ENCODE measurements at places on chromosomes 11 and 22. TPM values are rescaled to one million over a fixed set of nuclear protein-coding genes. Genes with fewer than 3 reads are reported as not detected.

GRCh38 chr11:100593291-100593690, 93.8 kb upstream of the ARHGAP42 start:
- no peak for DNase-seq

The KRTAP5-8 gene
- total RNA-seq: not detected

The SLC5A12 gene
- total RNA-seq: not detected

DNA sequence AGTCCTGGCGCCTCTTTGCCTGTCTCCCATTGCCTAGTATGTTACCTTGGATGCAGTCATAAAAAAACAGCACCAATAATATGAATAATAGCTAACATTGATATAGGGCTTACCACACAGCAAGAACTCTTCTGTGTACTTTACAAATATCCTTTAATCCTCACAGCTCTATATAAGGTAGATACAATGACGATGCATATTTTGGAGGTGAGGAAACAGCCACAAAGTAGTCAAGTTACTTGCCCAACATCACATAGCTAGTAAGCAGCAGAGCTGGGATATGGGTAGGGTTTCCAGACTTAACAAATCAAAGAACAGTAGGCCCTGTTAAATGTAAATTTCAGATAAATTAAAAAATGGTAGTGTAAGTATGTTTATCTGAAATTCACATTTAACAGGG, 128.8 kb downstream of the ST3GAL4 start:
- DNase-seq: no peak

DNA sequence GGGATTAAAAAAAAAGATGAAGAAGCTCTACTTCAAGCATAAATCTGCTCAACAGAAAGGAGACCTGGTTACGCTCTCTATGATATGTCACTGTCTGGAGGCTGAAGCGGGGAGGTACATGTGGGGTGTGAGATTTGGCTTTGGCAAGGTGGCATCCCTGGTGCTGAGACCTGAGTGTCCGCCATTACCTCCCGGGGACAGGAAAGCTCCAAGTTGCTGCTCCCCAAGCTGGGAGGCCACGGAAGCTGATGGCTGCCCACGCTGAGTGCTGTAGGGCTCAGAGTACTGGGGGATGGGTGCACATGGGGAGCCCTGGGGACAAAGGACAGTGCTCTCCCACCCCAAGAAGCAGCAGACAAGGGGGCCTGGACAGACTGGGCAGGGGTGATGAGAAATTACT, 167.9 kb downstream of the DSCAML1 start:
- DNase-seq: no peak

- DNase-seq: no peak
Observed at GRCh38 chr11:14082338-14082737, 119.8 kb downstream of the SPON1 start.

GRCh38 chr22:28769394-28770085, 3.0 kb upstream of the CCDC117 start:
- DNase-seq: no peak

- DNase-seq: peak; percentile 36
Observed at GRCh38 chr11:7892840-7893254, 38.2 kb downstream of the OR10A6 start.

GRCh38 chr11:62400760-62401159, 18.1 kb upstream of the SCGB1A1 start:
- peak; percentile 21 for DNase-seq

GRCh38 chr22:49156662-49157285, 670.9 kb downstream of the BRD1 start:
- no peak for DNase-seq

DNA sequence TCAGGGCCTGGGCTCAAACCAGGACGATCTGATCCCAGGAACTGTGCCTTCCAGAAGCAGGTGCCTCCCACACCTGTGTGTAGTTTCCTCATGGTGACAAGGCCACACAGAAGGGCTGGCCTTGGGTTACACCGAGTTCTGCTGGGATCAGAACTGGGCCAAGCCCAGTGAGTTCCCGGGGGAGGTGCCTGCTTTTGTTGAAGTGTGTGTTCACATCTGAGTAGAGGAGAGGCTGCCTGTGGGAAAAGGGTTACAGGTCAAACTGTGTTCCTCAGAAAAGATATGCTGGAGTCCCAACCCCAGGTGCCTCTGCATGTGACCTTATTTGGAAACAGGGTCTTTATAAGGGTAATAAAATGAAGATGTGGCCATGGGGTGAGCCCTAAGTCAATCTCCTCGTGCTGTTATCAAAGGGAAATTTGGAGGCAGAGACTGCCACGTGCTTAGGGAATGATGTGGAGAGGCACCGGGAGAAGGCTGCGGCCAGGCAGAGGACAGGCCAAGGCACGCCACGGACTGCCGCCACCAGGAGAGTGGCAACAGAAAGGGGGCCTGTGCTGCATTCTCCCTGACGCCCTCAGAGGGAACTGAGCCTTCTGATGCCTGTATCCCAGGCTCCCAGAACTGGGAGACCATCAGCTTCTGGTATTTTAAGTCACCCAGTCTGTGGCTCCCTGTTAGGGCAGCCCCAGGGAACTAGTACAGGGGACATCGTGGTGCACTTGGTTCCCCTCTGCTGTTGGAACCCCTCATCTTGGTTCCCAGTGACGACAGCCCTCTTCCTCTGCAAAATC, 158.8 kb downstream of the CACNA1I start:
- DNase-seq: no peak

DNA sequence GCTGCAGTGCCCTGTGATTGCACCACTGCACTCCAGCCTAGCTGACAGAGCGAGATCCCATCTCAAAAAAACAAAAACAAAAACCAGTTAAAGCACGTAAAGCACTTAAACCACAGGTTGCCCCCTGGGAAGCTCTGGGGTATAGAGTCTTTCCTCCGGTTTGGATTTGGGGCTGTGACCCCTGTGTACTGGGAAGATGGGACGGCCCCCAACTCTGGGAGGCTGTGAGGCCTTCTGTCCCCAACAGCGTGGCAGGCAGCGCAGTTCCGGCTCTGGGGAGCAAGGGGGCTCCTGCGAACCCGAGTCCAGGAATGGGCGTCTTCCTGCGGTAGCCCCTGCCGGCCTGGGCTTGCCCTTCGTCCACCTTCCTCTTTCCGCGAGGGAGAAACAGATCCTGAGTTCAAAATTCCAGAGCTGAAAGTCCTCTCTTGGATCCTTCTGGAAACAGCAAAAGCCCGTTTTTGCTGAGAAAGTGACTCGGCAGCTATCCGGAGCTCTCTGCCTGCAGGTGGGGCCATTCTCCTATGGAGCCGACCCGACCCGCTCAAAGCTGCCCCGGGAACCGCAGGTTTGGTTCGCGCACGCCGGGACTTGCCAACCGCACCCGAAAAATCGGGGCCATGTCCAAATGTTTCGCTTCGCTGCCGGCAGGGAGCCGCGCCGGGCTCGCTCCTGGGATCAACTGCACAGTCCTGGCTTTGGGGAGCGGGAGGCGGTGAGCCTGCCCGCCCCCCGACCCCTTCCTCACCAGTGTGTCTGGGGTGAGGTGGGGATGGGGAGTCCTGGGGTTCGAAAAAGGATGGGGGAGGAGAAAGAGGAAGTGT, 36.3 kb upstream of the POLA2 start:
- DNase-seq: no peak

The CTSW gene
- not detected for total RNA-seq

GRCh38 chr11:43580735-43581369, 99.7 kb upstream of the HSD17B12 start:
- no peak for DNase-seq

DNA sequence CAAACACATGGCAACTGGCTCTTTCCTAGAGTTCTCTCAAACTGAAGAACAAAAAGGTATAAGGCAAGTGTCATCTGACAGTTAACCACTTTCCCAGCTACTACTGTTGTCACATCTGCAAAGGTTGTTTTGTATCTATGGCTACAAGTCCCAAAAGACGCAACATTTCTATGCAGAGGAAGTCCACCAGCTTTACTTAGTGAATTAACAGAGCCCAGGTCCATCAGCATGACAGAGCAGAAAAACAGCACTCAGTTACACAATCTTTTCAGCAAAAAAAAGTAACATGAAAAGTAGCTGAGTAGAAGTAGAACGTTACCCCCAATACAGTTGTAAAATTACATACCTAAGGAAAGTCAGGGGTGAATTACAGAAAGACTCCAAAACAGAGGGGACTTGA, 12.1 kb downstream of the CPSF7 start:
- DNase-seq: peak; percentile 25

The OR52N4 gene
- total RNA-seq: not detected

DNA sequence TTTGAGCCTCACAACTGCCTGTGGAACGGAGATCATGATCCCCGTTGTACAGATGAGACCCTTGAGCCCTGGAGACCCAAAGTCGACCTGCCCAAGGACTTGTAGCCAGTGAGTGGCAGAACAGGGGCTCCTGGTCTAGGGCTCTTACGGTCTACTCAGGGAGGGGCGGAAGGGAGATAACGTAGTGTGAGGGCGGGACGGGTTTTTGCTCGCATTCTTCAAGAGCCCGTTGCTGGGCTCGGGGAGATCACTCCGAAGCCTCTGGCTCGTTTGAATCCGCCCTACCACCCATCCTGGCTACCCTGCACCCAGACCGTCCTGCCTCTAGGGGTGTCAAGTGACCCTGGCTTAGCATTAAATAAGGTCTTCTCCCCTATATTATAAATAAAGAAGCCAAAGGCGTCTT, 639 bp downstream of the CRY2 start:
- DNase-seq: no peak

The POU2AF1 gene
- not detected for total RNA-seq
